HS-5 (cell line): ENCODE measurements at places on chromosomes 11 and 22.

GRCh38 chr11:83779876-83780275, 493.7 kb upstream of the CCDC90B start:
- DNase-seq: no peak

GRCh38 chr22:27377501-27378295, 423.9 kb downstream of the MN1 start:
- DNase-seq: no peak

GRCh38 chr11:44989831-44990566, 39.3 kb upstream of the TP53I11 start:
- DNase-seq: no peak

DNA sequence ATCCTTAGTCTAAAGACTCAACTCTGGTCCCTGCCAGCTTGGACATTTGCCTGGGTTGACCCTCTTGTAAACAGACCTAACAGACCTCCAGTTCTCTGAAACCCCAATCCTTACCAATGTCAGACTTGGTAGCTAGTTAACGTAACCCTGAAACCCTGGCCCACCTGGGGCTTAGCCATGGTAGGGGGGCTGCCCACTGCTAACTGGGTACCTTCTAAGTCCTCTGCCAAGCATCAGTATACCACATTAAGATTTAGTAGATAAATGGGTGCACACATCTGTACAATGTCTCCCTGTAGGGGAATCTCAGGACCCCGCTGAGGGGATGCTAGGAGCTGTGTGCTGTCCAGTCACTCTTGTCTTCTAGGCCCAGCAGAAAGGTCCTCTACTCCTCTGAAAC, 29.9 kb upstream of the TH start:
- no peak for DNase-seq

- DNase-seq: no peak
Measured at GRCh38 chr11:86464509-86465221, 90.0 kb downstream of the CCDC81 start.

DNA sequence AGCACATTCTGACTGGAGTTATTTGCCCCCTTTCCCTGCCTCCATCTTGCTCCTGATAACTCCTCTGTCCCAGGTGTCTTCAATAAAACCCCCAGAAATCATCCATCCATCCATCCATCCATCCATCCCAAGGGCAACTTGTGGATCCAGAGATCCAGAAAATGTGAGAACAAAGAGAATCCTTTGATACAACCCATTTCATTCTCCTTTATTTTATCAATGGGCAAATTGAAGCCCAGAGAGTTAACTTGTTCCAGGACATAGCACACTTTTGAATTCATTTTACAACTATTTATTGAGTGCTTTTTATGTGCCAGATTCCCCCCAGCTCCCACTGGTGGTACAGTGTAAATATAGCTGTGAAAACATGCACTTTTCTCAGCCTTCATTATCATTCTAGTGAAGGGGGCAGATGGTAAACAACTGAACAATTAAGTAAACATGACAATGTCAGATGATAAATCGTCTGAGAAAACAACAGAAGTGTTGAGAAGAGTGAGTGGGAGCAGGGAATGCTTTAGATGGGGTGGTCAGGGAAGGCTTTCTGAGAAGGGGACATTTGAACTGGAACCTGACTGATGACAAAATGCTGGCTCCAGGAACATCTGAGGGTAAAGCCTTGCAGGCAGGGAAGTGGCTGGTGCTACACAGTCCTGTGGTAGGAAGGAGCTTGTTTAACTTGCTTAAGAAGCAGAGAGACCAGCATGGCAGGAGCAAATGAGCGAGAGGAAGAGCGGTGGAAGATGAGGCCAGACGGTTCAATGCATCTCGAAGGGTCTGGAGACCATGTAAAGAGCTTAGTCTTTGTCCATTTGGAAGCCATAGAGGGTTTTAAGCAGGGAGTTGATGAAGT, 80.0 kb upstream of the TIMP3 start:
- no peak for DNase-seq

DNA sequence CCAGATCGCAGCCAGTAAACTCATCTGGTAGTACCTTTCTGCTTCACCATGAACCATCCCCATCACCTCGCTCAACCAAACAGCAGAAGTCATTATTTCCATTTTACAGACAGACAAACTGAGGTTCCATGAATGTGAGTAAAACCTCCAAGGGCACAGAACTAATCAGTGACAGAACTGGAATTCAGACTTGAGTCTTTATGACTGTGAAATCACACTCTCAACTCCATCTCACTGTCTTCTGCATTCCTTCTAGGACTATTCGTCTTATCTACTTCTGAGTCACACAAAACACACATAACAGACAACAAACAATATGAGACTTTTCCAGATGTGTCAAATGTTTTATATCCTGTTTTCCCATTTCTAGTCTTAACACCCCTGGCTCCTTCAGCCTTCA, 9.3 kb upstream of the NUP50 start:
- peak; percentile 51 for DNase-seq

- no peak for DNase-seq
Measured at GRCh38 chr11:64339286-64339685, 718 bp upstream of the CCDC88B start.

DNA sequence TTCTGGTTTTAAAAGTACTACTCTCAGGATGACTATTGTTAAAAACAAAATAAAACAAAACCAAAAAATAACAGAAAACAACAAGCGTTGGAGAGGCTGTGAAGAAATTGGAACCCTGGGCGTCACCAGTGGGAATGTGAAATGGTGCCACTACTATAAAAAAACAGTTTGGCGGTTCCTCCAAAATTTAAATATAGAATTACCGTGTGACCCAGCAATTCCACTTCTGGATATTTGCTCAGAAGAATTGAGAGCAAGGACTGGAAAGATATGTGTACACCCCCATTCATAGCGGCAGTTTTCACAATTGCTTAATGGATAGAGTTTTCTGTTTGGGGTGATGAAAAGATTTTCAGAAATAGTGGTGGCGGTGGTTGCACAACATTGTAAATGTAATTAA, 8.6 kb downstream of the APOA4 start:
- DNase-seq: no peak

DNA sequence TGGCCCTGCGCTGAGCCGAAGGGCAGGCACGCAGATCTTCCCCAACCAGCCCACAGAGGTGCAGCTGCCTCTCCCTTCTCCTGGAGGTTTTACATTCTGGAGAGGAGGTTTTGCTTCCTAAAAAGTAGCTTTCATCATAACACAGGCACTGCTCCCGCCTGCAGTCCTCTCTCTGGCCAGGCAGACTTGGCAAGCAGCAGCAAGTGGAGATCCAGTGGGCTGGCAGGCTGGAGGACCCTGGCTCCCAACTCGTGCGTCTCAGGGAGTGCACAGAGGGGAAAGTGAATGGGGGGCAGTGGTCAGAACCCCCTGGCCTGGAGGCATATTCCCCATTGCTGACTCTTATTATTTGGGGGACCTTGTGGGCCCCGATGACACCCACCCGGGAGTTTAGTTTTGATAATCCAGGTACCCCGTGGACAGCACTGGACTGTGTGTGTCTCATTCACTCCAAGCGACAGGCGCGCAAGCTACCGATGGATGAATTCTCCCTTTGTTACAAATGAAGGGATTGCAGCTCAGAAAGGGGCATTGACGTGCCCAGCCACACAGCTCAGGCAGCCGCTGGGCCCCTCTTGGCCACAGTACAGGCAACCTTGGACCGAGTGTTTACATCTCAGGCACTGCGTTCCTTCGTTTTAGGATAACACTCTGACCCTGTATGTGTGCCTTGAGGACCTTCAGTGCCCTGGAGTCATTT, 1223.9 kb downstream of the BRD1 start:
- DNase-seq: no peak

DNA sequence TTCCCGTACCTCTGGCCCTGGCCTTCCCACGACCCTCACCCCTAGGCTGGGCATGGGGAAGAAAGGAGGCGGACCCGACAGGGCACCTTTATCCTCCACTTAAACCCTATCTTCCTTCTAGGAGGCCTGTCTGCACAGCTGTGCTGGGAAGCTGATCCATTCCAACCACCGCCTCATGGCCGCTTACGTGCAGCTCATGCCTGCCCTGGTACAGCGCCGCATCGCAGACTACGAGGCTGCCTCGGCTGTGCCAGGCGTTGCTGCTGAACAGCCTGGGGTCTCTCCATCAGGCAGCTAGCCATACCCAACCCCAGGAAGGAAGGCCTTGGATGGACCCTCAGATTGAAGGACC, 599 bp downstream of the TIMM10B start:
- no peak for DNase-seq

DNA sequence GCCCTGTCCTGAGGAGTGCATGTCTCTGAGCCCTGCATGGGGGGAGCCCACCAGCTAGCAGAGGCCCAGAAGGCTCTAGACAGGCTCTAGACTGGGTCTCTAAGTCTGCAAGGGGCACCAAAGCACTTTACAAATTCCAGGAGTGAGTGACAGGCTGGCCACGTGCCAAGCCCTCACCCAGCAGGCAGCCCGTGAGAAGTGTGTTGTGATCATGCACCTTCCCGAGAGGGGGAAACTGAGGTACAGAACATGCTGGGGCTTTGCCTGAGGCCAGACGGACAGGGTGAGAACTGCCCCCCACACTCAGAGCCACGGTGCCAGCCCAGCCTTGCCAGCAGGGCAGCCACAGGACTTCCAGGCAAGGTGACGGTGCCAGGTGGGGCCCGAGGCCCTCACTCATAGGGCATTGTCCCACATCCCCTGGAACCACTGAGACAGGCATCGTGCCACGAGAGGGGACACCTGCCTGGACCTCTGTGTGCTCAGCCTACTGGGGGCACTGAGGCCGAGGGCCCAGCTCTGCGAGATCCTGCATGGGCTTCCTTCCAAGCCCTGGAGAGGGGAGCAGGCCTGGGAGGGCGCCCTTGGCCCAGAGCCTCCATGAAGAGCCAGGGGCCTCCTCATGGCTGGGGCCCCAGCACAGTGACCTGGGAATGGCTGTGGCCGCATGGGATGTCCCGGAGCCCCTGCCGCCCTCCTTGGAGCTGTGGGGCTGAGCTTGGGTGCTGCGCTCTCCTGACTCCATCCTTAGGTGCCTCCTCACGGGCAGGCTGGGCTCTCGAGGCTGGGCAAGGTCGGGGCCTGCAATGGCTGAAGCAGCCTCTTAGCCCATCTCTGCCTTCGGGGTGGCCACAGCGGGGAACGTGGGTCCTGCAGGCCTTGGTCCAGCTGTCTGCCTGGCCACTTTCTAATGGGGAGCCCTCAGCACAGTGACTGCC, 121.5 kb downstream of the KCNQ1OT1 start:
- DNase-seq: no peak

DNA sequence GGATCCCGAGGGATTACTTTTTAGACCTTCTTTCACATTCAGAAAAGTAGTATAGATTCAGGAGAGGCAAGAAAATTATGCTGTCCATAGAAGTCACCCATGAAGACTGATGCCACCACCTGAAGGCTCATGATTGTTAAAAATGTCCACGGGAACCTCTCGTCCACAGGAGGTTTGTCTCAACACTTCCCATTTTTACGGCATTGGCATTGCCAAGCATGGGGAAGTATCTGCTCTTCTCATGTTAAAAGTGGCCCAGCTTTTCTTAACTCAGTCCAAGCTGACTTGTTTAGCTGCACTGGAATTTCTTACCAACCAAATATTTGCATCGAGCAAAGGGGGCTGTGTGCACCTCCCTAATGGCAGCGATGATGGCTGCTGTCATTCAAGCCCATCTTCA, 9.6 kb downstream of the CDPF1 start:
- DNase-seq: no peak

DNA sequence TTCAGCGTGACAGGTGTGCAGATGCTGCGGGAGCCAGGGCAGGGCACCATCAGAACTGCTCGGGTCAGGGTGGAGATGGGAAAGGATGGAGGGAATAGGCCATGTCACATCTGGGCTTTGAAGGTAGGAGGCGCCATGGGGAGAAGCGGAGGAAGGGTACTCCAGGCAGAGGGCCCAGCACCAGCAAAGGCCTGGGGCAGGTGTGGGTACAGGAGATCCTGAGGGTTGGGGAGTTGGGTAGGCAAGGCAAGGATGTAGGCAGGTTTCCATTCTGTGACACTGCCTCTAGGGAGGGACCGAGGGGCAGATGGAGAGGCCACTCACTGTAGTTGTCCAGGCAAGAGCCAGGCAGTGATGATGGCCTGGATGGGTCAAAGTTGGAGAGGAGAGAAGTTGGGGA, 8.5 kb downstream of the EMID1 start:
- no peak for DNase-seq

DNA sequence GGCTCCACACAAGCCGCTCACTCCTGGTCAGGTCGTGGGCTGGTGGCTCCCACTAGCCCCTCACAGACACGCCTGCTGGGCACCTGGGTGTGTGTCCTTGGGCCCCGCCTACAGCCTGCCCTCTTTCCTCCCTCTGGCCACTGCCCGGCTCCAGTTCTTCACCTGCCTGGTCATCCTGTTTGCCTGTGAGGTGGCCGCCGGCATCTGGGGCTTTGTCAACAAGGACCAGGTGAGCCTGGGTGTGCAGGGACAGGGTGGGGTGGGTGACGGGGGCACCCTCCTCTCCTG, 5.8 kb upstream of the TSSC4 start:
- DNase-seq: no peak

DNA sequence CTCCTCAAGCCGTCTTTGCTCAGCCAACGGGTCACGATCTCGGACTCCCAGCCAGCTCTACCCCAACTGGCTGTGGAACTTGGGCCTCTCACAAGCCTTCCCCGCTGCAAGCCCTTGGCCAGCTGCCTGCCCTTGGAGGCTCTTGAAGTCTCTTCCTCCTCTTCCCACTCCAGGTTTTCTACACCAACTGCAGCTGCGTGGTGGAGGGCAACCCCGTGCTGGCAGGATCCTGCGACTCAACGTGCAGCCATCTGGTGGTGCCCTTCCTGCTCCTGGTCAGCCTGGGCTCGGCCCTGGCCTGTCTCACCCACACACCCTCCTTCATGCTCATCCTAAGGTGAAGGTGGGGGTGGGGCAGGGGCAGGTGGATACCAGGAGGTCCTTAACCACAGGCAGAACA, 40.5 kb upstream of the TPBGL start:
- no peak for DNase-seq

GRCh38 chr22:47172771-47173534, 410.5 kb downstream of the TBC1D22A start:
- no peak for DNase-seq

DNA sequence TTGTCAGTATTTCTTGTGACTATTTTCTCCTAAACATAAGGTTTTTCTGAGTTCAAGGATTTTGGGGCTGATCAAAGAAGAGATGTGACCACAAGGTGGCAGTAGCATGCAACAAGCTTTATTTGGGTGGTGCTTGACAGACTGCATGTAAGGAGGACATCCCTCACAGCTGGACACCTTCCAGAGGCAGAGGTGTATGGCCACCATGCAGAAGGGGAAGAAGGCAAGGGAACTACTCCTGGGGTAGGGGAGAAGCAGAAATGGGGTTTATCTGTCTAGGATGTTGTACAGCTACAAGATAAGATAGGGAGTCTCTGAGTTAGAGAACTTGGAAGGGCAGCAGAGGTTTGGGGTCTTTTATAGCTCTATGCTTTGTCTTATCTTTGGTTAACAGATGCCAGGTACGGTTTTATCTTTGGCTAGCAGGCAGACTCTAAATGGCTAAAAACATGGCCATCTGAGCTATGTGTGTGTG, 5.1 kb upstream of the BIRC2 start:
- peak; percentile 97 for DNase-seq

GRCh38 chr11:64754124-64754918, 5.5 kb downstream of the PYGM start:
- DNase-seq: no peak

GRCh38 chr22:27097506-27097905, 440.1 kb downstream of the MIAT start:
- no peak for DNase-seq
